Esophagus squamous epithelium (tissue), 5 donors: ENCODE measurements at places on chromosomes 2 and 18. TPM values are rescaled to one million over a fixed set of nuclear protein-coding genes. Genes with fewer than 3 reads are reported as not detected.

DNA sequence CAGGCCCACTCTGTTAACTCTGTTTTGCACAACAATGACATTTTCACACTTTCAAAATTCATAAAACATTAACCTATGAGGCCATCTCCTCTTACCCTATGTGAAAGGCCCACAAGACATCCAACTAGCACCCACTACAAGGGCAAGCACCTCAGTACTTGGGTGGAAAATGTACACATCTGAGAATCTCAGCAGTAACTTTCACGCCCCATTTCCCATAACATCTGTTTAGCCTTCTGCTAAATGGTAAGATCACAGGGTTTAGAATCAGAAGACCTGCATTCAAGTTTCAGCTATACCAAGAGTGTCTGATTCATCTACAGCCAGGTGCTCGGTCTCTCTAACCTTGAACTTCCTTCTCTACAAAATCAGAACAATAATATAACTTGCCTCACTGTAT lies 89.2 kb downstream of the SP100 start:
- no peak for DNase-seq

DNA sequence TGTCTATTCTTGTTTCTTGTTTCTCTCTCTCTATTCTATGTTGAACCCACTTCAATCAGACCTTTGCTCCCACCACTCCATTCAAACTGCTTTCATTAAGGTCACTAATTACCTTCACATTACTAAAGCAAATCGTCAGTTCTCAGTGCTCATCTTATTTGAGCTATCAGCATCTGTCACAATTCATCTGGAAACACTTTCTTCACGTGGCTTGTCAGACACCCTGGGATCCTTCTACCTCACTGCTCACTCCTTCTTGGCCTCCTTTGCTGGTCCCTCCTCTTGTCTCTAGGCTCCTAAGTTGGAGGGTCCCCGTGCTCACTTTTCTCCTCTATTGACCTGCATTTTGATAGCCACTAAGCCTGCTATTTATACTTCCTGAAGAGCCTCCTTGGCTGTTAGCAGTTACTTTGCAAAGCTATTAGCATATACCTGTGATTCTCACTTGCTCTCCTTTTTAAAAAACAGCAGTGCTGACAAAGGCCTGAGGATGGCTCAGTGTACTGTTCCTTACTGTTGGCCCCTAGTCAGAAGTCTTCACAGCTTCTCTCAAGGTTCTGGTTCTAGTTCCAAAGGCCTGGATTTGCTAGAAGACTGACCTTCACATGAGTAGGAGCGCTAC lies 80.2 kb downstream of the PLEKHM3 start:
- no peak for DNase-seq

- no peak for DNase-seq
Observed at GRCh38 chr2:42141687-42142546, 27.2 kb upstream of the EML4 start.

- no peak for DNase-seq
Observed at GRCh38 chr2:235034265-235035118, 82.7 kb downstream of the SH3BP4 start.

DNA sequence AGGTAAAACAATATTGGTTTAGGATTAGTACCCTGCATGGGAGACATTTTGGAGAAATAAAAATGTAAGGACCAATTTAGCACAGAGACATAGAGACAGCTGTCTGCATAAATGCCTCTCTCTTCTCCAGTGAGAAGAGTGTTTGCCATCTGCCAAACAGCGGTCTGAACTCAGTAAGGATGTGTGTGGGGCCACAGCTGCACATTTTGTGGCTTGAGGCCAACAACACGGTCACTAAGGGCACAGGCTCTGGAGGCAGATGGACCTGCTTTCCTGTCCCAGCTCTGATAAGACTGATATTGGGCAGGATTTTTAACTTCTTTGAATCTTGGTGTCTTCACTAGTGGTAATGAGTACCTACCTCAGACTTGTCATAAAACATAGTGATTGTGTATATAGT lies 10.2 kb downstream of the ZBTB14 start:
- DNase-seq: no peak

- DNase-seq: no peak
Observed at GRCh38 chr2:135047300-135047699, at the start of gene MAP3K19. Gene MAP3K19 (minus strand): TSS chr2:135047447. CDS start chr2:135024647, 22,800 bp downstream.

GRCh38 chr2:4597400-4597799 lies 894.0 kb downstream of the DCDC2C start:
- DNase-seq: no peak

DNA sequence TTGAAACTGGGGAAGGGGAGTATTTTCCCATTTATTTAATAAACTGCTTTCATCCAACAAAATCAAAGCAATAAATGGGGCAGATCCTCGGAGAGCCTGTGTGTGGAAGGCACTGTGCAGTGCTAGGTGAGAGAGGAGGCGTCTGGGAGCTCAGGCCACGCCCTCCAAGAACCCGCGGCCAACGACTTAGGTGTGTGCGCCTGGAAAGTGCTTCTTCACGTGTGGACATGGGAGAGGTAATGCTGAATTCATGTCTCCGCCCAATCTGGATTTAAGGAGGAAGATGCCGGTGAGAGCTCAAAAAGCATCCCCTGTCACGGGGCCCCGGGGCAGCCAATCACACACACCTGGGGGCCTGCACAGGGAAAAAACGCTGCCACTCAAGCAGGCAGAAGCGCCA lies 77.4 kb downstream of the HDAC4 start:
- DNase-seq: no peak

E2F6 gene
- 9.5 TPM for total RNA-seq
